BJ (cell line): ENCODE measurements at places on chromosomes 1 and 21.

- DNase-seq = no peak
Measured at GRCh38 chr1:21066356-21067012, 110.2 kb downstream of the EIF4G3 start.

GRCh38 chr1:39842836-39843235 is 40.5 kb downstream of the TRIT1 start:
- no peak for DNase-seq

GRCh38 chr1:5985250-5985649 is 7.0 kb downstream of the NPHP4 start:
- DNase-seq = no peak

DNA sequence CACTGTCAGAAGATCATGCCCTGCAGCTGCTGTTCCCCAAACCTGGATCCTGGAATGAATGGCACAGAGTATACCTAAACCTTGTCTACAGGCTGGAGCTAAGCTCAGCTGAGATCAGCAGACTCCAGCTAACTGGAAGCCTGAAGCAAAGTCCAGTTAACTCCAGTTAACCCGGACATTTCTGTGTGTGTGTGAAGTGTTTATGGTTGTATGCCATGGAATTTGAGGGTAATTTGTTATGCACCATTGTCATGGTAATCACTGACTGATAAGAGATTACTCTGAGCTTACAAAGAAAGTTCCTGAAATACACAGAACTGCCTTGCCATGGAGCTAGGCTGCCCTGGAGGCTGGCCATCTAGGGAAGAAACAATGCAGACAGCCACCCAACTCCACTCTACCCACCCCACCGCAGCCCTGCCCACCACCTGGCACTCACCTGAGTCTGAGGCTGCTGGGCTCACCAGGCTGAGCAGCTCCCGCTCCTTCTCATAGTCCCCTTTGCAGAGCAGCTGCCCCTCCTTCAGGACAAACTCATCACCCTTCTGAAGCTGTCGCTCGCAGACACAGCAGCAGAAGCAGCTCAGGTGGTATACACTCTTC is 107.4 kb downstream of the LMX1A start:
- DNase-seq = no peak

- DNase-seq = no peak
Measured at GRCh38 chr1:112524986-112525385, 16.2 kb downstream of the WNT2B start.

- DNase-seq = no peak
Measured at GRCh38 chr1:222583079-222583478, 6.7 kb downstream of the TAF1A start.

GRCh38 chr21:18384771-18385170 is 18.8 kb downstream of the TMPRSS15 start:
- DNase-seq = no peak
